Effector memory CD8-positive, alpha-beta T cell (primary cell): ENCODE measurements at places on chromosomes 4 and X.

DNA sequence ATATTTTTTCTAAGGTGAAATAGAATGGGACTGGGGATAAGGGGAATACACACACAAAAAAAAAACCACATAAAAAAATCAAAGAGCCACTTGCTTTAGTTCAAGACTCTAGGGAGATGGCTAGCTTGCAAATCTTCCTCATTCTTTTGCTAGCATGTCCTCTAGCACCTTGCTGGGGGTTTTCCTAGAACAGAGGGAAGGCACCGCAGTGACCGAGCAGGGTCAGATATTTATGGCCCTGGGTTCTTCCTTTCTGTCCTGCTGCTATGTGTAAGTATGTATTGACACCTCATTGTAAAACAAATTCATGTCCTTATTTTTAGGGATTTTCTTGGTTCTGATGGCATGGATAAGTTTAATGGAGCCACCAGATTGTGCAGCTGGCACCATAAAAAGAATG, 81.2 kb downstream of the SHISA3 start:
- no peaks in the 10 kb centered on the region for H3K27me3 ChIP-seq
- no peak overlapping the region for H3K4me3 ChIP-seq
- no peak overlapping the region for H3K27ac ChIP-seq
- DNase-seq, result no peak
- H3K4me1 ChIP-seq, result peaks cover 1% of the 10 kb centered on the region

DNA sequence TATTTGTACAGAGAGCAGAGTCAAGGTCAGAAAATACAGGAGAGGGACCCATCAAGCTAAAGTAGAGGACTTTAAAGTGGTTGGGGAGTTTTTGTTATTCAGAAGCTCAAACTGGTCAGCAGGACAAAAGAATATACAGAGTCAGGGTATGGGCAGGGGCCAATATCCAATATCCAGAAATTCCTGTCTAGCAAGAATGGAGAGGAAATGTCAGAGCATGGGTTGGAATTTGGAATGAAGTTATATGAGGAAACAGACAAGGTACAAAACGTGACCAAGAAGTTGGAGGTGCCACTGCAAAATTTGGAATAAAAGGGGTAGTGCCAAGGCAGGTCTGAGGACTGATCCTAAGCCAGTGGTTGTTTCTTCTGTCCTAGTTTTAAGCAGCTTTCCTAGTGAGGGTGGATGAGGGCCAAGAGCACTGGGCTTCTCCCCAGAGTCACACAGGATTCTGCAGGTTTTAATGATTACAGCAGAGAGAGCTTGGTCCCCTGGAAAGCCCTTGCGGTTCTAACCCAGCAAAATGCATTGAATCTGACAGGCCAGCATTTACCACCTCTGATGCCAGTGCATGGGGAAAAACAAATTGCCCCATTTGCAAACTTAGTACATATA, 304.7 kb upstream of the FTHL17 start:
- H3K27ac ChIP-seq, result no peak overlapping the region
- peaks cover 4% of the 10 kb centered on the region for H3K36me3 ChIP-seq
- no peak overlapping the region for H3K4me3 ChIP-seq
- H3K27me3 ChIP-seq, result no peaks in the 10 kb centered on the region

GRCh38 chr4:39987485-39987884, 9.8 kb upstream of the PDS5A start:
- peaks cover 3% of the 10 kb centered on the region for H3K36me3 ChIP-seq
- no peak for DNase-seq
- H3K4me1 ChIP-seq, result no peaks in the 10 kb centered on the region
- H3K4me3 ChIP-seq, result no peak overlapping the region
- H3K27ac ChIP-seq, result no peak overlapping the region

- no peaks in the 10 kb centered on the region for H3K27me3 ChIP-seq
- no peak overlapping the region for H3K4me3 ChIP-seq
- no peak for DNase-seq
Observed at GRCh38 chr4:29948858-29949257, 771.3 kb upstream of the PCDH7 start.

DNA sequence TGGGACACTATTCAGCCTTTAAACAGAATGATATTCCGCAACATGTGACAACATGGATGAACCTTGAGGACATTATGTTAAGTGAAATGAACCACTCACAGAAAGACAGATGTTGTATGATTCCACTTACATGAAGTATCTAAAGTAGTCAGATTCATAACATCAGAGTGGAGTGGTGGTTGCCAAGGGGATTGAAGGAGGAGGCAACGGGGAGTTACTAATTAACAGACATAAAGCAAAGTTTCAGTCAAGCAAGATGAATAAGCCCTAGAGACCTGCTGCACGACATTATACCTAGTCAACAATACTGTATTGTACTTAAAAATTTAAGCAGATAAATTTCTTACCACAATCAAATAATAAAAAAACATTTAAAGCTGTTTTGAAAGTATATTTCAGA, 105.0 kb upstream of the NR0B1 start:
- no peaks in the 10 kb centered on the region for H3K4me1 ChIP-seq
- no peak for DNase-seq
- no peak overlapping the region for H3K4me3 ChIP-seq
- H3K36me3 ChIP-seq, result peaks cover 3% of the 10 kb centered on the region

- H3K27ac ChIP-seq, result peak overlapping the region; percentile 93
- H3K27me3 ChIP-seq, result no peaks in the 10 kb centered on the region
- peak; percentile 9 for DNase-seq
- peaks cover 23% of the 10 kb centered on the region for H3K36me3 ChIP-seq
Observed at GRCh38 chrX:71253253-71254091, 468 bp downstream of the ZMYM3 start.

DNA sequence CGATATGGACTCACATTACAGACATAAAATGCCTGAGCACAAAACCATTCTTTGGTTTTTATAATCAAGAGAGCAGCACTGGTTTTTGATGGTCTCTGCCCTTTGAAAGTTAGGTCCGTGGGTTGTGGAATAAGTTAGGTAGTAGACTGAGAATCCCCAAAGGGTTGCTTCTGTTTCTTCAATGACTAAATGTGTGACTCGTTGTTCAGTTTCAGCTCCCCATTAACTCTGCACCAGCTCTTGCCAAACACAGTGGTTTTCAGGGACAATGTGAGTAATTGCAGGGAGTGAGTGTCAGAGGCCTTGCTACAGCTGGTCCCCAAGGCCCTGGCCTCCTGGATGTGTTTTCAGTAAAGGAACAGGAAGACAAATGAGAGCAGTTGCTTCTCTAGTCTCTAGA, 24.8 kb downstream of the SMIM20 start:
- H3K4me3 ChIP-seq, result no peak overlapping the region
- peaks cover 11% of the 10 kb centered on the region for H3K4me1 ChIP-seq
- no peak overlapping the region for H3K27ac ChIP-seq

DNA sequence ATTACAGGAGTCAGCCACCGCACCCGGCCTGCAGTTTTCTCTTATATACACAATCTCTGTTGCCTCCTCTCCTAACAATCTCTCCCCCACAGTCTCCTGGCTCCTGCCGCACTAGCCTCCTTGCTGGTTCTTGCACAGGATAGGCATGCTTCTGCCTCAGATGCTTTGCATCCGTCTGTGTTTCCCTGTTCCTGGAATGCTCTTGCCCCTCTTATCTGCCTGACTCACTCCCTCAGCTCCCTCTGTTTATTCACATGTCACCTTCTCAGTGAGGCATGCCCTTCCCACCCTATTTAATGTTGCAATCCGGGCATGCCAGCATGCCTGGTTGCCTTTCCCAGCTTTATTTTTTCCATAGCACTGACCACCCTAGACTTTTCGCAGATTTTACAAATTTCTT, 161.9 kb downstream of the PHF8 start:
- peaks cover 20% of the 10 kb centered on the region for H3K27me3 ChIP-seq
- DNase-seq, result no peak
- no peak overlapping the region for H3K27ac ChIP-seq
- no peak overlapping the region for H3K4me3 ChIP-seq
- H3K36me3 ChIP-seq, result no peaks in the 10 kb centered on the region

DNA sequence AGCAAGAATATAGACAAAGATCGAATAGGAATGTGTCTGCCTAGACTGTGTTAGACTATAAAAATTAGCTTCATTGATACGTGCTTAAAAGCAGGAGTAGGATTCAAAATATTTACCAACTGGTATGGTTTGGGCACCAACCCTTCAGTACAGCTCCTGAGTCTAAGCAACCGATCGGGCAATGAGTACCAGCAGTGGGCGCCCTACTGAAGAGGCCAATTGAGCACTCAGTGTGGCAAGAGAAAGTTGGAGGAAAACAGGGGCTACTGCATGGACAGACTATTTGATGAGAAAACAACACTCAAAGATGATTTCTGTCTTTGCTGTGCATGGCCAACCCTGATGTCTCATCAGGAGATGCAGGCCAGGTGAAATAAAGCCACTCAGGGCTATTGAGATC, 176.0 kb upstream of the NWD2 start:
- no peaks in the 10 kb centered on the region for H3K36me3 ChIP-seq
- no peak for DNase-seq
- no peak overlapping the region for H3K4me3 ChIP-seq
- peaks cover 8% of the 10 kb centered on the region for H3K4me1 ChIP-seq
- no peaks in the 10 kb centered on the region for H3K27me3 ChIP-seq

DNA sequence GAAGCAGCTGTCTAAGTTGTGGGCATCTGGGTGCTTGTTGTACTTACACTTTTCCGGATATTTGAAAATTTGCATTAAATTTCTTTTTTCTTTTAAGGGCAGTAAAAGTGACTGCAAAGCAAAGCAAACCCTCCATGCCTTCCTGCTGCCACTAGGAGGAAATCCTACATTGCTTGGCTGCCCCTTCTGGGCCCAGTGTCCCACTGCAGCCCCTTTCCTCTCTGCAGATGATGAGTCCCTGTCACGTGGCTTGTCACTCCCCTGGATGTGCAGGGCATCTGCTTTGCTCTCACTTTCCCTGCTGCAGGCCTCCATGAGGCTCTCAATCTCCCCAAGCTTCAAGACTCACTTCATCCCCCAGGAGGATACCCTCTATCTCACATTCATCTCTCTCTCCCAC, 12.7 kb downstream of the TSR2 start:
- no peak overlapping the region for H3K4me3 ChIP-seq
- no peaks in the 10 kb centered on the region for H3K36me3 ChIP-seq

DNA sequence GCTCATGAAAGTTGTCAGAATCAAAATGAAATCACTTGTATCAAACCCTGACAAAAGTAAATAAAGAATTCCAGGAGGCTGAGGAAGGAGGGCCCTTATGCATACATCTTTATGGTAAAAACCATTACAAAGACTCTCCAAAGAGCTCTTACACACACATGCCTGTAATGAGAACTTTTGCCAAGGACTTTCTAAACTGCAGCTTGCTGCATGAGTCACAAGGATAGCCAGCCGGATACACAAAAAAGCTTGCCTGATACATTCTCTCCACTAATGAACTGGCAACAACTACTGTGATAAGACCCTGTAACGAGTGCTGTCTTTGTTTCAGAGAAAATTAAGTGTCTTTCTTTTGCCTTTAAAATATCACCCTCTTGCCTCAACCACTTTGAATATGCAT, 618.1 kb downstream of the PPP4R3C start:
- H3K27ac ChIP-seq, result no peak overlapping the region
- no peak for DNase-seq
- H3K27me3 ChIP-seq, result no peaks in the 10 kb centered on the region

DNA sequence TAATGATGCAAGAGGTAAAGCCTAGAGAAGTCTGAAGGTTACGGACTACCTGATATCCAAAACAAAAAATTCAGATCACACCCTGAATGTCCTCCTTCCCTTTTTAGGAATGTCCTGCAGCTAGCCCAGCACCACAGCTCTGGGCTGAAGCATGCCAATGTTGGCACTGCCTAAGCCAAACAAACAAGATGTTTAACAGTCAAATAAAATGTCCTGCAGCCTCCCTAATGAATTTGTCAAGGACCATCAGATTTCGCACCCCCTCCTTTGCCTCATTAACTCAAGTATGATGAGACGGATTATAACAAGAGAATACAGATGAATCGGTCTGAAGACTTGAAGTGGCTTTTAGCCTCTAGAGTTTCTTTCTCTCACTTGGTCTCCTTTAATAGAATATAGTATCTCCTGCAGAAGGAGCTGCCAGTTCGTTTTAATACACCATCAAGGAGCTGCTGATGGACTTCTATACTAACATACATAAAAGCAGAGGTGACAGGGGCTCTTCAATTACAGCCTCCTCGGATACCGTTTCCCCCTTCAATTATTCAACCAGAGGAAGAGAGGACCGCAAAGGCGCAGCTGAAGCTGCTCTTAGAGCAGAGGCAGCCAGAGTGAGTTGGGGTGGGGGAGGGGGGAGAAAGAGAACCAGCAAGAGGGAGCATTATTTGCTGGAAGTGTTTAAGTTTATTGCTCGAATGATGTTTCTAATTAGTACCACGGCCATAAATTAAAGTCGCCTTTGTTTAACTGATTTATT, 3.0 kb upstream of the MAB21L2 start:
- DNase-seq, result no peak
- H3K27me3 ChIP-seq, result no peaks in the 10 kb centered on the region
- no peak overlapping the region for H3K4me3 ChIP-seq

- H3K27ac ChIP-seq, result no peak overlapping the region
- no peaks in the 10 kb centered on the region for H3K36me3 ChIP-seq
- H3K4me1 ChIP-seq, result no peaks in the 10 kb centered on the region
- no peak overlapping the region for H3K4me3 ChIP-seq
- peaks cover 8% of the 10 kb centered on the region for H3K27me3 ChIP-seq
- no peak for DNase-seq
Observed at GRCh38 chr4:163070023-163070422, 96.7 kb downstream of the NAF1 start.

- no peak for DNase-seq
- peaks cover 49% of the 10 kb centered on the region for H3K4me1 ChIP-seq
- peaks cover 4% of the 10 kb centered on the region for H3K36me3 ChIP-seq
- peak overlapping the region; percentile 69 for H3K27ac ChIP-seq
- H3K4me3 ChIP-seq, result peak overlapping the region; percentile 21
Observed at GRCh38 chr4:51851090-51851936, 8.4 kb downstream of the DCUN1D4 start.

- H3K27me3 ChIP-seq, result no peaks in the 10 kb centered on the region
- peaks cover 48% of the 10 kb centered on the region for H3K36me3 ChIP-seq
- H3K4me3 ChIP-seq, result no peak overlapping the region
- DNase-seq, result peak; percentile 69
Observed at GRCh38 chrX:71128915-71129765, 10.7 kb downstream of the MED12 start.

- no peak overlapping the region for H3K27ac ChIP-seq
- H3K27me3 ChIP-seq, result no peaks in the 10 kb centered on the region
- no peak overlapping the region for H3K4me3 ChIP-seq
- H3K4me1 ChIP-seq, result no peaks in the 10 kb centered on the region
- peaks cover 3% of the 10 kb centered on the region for H3K36me3 ChIP-seq
- no peak for DNase-seq
Observed at GRCh38 chr4:23934915-23935314, 45.1 kb upstream of the PPARGC1A start.
